ENCODE measurements at places on chromosomes 1 and 21.

DNA sequence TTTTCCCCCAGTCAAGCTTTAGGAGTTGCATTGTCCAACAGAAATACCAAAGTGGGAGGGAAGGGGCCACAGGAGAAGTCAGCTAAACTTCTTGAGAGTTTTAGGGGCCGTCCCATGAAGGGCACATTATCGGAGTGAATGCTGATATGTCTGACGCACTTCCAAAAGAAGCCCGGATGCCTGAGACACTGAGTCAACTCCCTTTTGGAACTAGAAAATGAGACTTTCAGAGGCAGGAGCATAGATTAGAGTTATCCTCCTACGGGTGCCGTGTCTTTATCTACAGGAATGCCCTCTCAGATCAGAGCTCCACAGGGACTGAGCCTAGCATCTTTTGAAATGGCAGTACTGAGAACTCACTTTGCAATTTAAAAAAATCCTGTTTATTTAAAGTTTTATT, 13.1 kb downstream of the ACTN2 start:
- DNase-seq = no peak

DNA sequence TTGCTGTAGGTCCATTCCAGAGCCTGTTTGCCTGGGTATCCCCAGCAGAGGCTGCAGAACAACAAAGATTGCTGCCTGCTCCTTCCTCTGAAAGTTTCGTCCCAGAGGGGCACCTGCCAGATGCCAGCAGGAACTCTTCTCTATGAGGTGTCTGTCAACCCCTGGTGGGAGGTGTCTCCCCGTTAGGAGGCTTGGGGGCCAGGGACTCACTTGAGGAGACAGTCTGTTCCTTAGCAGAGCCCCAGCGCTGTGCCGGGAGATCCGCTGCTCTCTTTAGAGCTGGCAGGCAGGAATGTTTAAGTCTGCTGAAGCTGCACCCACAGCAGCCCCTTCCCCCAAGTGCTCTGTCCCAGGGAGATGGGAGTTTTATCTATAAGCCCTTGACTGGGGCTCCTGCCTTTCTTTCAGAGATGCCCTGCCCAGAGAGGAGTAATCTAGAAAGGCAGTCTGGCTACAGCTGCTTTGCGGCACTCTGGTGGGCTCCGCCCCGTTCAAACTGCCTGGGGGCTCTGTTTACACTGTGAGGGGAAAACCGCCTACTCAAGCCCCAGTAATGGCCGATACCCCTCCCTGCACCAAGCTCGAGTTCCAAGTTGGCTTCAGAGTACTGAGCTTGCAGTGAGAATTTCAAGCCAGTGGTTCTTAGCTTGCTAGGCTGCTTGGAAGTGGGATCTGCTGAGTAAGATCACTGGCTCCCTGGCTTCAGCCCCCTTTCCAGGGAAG, 8.7 kb upstream of the SLC25A24 start:
- DNase-seq = no peak

DNA sequence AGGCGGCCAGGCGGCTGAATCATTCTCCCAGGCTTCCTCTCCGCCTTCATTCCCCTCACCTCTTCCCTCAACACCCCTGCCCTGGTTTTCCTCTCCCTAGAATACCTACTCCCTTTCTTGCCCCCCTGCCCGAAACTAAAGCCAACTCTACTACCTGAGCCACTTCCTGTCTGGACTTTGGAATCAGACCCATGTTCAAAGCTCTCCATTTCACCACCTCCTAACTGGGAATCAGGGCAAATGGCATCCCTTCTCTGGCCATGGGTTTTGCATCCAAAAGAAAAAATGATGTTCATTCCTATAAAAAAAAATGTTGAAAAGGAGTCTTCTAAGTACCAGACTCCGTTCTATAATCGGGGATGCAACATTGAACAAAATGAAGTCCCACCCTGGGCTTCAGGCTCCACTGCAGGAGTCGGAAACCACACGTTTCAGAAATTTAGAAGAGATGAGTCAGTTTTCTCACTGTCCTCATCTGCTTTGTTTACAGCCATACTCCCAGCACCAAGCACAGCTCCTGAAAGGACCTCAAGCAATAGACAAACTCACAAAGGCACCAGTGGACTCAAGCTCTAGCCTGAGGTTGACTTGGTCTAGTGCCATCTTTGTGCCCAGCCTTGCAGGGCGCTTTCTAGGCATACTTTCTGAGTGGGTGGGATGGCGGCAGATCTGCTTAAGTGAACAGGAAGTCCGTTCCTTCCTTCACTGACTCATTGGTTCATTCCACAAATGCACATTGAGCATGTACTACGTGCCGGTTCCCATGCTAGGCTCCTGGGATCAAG, 176.2 kb downstream of the IGSF21 start:
- DNase-seq = no peak

DNA sequence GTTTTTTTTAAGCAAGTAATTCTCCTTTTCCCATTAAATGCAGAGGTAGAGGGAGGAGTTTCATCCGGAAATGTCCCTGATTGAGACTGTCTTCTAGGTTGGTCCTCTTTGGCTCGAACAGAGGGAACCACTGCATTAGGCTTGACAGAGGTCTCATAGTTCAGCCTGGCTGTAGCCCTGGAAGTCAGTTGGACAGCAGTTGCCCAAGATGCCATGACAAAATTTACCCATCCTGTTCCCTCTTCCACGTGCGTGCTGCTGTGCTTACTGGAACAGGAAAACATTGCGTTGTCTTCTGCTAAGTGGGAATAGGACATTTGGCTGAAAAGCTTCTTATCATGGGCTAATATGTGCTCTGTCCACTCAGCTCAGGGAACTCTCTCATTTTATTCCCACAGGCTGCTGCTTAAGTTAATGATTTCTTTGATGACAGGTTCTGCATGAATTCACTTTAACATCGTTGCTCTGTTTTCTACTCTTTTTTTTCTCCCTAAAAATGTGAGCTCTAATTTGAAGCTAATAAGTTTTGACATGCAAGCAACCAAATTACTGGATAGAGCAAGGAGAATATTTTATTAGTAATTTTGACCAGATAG, 18.0 kb downstream of the KCNK1 start:
- DNase-seq = no peak

GRCh38 chr1:173663159-173663558, 6.5 kb downstream of the ANKRD45 start:
- DNase-seq = no peak

Measured in activated naive CD8-positive, alpha-beta T cell treated with anti-CD3 and anti-CD28 coated beads, Interleukin-2, amount 50 U/mL, for 24 hours (primary cell).